ENCODE measurements at places on chromosomes 1 and 21. TPM values are rescaled to one million over a fixed set of nuclear protein-coding genes. Genes with fewer than 3 reads are reported as not detected.

DNA sequence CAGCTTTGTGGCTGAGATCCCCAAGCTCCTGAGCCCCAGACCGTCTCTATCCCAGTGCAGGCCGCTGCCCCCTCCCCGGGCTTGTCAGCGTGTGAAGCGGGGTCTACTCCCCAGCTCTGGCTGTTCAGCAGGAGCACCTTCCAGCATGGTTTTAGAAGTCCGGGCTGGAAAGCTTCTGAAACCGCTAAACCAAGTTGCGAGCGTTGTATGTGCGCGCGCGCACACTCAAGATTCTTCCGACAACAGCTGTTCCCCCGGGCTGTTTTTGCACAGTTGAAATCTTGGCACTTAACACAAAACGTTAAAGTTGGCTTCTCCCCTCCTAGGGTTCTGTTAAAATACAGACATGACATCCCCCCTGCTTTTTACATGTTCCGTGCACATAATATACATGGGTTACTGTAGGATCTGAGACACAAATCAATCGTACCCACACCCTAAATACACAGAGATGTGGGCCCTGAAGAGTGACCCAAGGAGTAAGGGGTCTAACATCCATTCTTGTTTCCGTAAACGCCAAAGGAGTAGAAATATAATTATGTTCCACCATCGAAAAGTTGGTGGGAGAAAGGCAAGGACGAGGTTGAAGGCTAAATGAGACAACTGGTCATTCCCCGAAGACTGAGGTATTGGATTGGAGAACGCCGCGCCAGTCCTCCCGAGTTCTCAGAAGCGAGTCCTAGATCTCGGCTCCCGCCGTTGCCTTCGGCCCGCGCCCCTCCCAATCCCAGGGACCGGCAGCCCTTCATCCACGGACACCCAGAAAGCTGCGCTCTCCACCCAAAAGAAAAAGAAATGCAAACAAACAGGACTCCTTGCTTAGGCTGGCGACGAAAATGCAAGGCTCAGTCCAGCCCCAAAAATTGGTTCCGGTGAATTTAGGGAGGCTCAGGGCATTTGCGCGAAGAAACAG is 1.3 kb downstream of the TBX15 start:
- peak; percentile 87 for DNase-seq

GRCh38 chr1:46133781-46134350 is 1.4 kb upstream of the PIK3R3 start:
- DNase-seq: no peak

DNA sequence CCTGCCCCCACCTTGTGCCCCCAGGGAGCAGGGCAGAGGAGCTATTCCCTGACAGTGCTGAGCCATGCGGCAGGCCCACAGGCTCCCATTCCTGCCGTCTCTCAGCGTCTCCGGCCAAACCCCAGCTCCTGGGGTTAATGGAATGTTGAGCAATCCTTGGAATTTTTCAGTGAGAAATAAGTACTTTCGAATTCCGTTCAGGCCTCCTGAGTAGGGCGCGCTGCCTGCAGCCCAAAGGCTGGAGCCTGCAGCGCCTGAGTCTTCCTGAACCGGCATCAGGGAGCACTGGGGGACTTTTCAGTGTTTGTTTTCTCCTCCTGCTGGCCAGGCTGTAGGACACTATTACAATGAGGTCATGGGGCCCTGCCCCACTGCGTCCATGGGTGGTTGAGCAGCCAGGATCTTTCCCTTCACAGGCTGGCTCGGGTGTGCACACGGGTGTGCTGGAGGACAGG is 33.3 kb upstream of the CSF1 start:
- peak; percentile 83 for DNase-seq

DNA sequence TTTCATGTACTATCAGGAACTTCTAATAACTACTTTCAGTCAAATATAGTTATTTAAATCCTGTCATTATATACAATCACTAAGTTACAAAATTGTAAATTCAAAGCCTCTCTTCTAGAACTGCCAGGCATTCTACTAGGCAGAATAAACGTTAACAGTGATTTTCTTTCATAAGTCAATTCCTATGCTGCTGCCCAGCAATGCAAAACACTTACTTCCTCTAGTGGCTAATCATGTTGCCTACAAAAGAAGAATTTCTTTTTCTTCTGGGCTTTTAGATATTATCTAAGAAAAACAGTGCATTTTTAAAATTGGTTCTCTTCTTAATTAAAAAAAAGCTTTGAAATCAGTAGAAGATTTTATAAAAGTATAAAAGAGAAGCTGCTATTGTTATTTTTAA is 509.8 kb upstream of the ADAMTS5 start:
- DNase-seq: peak; percentile 60

GRCh38 chr1:32447469-32448185 is 17.2 kb upstream of the ZBTB8B start:
- peak; percentile 55 for DNase-seq

GRCh38 chr1:152917794-152918193 is 9.4 kb downstream of the IVL start:
- DNase-seq: no peak

DNA sequence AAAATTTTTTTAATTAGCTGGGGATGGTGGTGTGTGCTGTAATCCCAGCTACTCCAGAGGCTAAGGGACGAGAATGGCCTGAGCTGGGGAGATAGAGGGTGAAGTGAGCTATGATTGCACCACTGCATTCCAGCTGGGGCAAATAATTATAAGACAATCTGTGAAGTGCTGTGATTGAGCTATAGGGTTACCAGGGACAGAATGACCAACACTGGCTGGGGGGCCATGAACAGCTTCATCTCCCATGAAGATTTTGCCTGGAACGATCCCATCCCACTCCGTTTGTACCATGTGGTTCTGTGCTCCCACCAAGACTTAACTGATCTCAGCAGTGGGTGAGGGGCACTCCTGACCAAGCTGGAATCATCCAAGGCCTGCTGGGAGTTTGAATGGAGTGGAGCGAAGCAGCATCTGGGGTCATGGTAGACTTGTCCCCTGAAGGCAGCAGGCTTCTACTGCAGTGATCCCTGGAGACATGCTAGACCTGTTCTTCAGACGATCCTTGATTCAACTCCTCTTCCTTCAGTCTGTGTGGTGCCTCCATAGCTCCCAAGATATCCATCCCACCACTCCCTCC is 53.6 kb upstream of the CTPS1 start:
- DNase-seq: no peak

- DNase-seq: no peak
Measured at GRCh38 chr1:212686591-212686990, 13.0 kb downstream of the BATF3 start.

GRCh38 chr1:55679971-55680370 is 464.8 kb upstream of the USP24 start:
- DNase-seq: no peak

- DNase-seq: no peak
Measured at GRCh38 chr1:229221106-229222019, 49.5 kb upstream of the RAB4A start.

DNA sequence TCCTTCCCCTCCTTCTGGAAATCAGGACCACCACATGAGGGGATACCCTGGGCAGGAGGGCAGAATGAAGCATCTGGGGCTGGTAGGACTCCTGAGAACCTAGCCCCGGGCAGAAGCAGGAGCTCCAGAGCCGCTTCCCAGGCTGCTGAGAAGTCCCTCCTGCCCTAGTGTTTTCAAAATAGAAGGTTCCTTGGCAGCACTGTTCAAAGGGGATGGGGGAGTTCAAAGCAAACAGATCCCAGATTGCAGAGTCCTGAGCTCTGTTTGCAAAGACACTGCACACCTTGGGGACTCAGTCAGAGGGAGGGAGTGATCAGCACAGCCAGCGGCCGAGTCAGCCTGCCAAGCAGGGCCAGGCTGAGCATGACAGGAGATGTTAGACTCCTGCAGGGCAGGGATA is 177.8 kb downstream of the PTPRU start:
- no peak for DNase-seq

DNA sequence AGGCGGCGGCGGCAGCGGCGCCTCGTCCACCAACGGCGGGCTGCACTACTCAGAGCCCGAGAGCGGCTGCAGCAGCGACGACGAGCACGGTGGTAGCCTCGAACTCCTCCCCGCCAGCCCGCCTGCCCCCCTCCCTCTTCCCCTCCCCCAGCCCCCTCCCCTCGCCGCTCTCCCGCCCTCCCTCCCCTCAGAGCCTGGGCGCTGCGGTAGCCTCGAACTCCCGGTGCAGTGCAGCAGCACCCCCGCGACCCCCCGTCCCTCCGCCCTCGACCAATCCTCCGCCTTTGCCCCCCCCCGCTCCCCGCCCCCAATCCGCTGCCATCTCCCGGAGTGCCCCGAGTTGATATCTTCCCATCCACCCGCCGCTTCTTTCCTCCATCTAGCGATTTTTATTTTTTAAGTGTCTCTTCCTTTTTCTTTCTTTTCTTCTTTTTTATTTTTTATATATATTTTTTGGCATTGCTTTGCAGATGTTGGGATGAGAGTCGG is 516 bp downstream of the RCOR3 start:
- peak; percentile 70 for DNase-seq

DNA sequence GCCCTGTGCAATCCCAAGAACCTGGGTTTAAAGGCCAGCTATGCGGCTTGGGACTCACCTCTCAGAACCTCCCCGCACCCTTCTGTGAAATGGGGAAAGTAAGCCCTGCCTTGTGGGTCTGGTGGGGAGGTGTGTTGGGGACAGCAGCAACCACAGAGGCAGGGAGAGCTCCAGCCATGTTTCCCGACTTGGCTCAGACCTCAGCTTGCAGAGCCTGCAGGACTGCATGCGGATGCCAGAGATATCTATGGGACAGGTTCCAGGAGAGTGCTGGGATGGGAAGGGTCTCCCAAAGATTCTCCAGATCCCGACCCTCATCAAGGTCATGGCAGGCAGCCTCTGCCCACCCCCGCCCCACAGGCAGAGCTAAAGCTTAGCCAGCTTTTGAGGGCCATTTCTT is 20.2 kb downstream of the PADI1 start:
- DNase-seq: no peak

DNA sequence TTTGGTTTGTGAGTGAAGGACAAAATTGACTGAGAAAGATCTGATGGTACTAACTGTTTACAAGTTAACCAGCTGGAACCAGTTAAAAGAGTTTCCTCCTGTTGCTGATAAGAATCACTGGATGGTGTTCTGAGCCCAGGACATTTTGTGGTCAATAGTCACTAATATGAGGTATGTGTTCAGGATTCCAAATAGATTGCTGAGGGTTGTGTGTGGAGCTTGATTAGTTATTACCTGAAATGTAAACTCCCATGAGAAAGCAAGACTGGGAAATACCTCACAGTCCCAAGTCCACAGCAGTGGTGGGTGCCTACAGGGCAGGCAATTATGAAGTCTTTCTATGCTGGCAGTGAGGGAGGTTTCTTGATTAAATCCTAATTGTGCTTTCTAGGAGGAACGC is 164.6 kb downstream of the DNM3 start:
- DNase-seq: no peak

- DNase-seq: no peak
Measured at GRCh38 chr1:10065344-10065685, 32.6 kb downstream of the UBE4B start.

DNA sequence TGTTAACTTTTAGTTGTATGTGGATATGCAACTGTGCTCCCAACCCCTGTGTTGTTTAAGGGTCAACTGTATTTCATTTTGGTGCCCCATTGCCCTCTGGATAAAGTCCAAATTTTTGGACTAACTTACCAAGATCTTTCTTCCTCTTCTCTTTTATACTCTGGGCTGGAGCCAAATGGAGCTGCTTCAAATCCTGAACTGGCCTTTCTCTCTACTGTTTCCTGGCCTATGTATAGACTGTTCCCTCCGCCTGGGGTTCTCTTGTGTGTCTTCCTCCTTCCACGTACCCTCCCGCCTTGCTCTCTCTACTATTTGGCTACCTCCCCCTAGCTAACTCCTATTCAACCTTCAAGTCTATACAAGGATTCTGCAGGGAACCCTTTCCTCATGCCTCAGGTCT is 8.4 kb upstream of the CDC14A start:
- DNase-seq: no peak

DNA sequence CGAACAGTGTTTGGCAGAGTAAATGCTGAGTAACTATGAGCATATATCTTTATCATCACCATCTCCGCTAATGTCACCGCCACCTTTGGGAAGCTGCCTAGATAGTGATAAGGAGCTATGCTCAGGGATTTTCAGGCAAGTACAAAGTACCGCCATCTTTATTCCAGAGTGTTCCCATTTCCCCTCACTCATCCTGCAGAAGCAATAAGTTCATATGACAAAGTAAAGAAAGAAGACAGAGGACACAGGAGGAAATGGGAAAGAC is 89.6 kb downstream of the TGFBR3 start:
- DNase-seq: no peak

DNA sequence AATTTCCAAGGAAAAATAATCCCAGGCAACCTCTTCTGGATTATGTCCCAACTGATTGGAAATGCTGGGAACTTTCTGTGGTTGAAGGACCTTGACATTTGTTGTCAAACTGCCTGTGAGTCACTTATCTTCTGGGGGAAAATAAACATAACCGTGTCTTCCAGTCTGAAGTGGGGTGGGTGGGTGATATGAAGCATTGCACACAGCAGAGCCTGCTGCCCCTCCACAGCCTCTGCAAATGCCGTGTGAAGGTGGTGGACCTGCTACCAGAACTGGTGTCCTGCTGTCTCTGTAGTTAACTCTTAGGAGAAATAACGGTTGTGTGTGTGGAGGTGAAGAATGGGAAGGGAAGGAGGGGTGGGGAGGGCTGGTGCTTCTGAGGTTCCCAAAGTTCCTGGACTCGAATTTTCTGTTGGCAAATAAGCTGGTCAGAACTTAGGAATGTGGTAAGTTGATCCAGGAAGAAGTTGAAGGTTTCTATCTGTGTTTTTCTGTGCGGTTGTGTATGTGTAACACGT is 23.2 kb downstream of the GALNT2 start:
- DNase-seq: peak; percentile 56

DNA sequence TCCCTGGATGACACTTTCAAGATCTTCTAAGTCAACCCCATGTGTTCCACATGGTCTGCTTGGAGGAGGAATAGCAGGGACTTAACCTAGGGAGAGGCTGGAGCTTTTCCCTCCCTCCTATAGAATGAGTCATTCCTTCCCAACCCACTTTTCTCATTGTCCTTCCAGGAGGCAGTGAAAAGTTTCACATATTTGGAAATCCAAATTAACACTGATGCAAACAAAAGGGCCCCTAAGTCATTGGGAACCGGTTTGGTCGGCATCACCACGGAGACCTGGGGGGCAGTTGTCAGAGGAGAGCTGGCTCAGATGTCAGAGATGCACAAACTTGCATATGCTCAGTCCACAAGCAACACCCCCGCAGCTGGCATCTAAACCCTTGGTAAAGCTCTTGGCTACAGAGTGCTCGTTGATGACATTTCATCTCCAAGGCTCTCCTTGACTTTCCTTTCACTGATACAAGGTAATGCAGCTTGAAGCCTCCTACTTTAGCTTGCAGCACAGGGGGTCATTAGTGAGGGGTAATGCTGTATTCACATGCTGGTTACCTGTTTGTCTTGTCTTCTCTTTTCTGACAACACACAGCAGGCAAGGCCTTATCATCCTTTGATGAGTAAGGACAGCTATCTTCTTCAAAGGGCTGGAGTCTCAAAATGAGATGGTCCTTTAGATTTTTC is 12.3 kb upstream of the LRRC8D start:
- no peak for DNase-seq

The NEGR1 gene
- total RNA-seq: 10.8 TPM

The FAM229A gene
- 4.4 TPM for total RNA-seq

The UMODL1 gene
- not detected for total RNA-seq

The NPHP4 gene
- total RNA-seq: 2.9 TPM

The RHOU gene
- total RNA-seq: 0.10 TPM

The PLK3 gene
- total RNA-seq: 72.5 TPM

The FAM72C gene
- 0.96 TPM for total RNA-seq

The LSM10 gene
- 12.3 TPM for total RNA-seq

The DDX20 gene
- 27.0 TPM for total RNA-seq

The CLDN17 gene
- total RNA-seq: not detected

All from myocyte (in vitro differentiated cells).